Activated CD8-positive, alpha-beta memory T cell treated with anti-CD3 and anti-CD28 coated beads for 24 hours (primary cell): ENCODE measurements at places on chromosomes 1 and 21.

DNA sequence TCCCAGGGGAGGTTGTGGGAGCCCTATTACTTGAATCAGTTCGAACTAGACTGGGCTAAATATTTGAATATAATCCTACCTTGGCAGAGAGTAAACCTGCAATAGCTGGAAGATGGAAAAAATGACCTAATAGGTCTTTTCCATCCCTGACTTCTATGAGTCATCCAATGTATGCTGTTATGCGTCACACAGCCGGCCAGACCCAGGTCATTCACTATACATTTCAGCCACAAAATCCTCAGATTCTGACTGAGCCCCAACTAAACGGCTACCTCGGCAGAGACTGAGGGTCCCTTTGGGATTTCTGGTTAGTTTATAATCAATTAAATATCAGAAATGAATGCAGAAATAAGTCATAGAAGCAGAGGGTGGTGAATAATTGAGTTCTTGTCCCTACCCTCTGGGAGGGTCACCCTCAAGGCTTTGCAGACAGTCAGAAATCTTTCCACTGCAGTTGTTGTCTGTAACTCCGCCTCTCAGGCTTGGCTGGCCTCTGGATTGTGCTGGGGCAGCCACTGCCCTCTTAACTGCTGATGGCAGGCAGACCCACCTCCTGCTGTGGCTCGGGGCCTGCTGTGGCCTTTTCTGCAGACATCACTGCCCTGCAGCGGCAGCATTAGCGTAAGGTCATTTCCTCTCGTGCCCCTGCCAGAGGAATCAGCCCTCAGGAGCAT, 240.5 kb downstream of the TGFB2 start:
- no peak for DNase-seq

DNA sequence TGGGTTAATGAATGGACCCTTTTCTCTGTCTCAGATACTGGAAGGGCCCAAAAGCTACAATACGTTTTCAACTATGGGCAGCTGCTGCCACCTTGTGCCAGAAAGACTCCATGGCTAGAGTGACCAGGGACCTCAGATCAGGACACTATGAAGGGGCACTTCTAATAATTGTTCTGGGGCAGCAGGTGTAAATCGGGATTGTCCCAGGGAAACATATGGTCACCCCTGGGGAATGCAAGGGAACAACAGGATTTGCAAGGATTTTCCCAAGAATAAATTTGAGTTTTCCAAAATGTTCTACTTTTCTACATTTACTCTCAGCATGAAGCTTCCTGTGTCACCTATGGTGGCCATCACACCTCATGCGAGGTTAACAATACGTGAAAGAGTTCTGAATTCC, 12.0 kb upstream of the FCAMR start:
- DNase-seq, result peak; percentile 76

GRCh38 chr1:171841050-171841910, at the start of gene DNM3:
DNM3 (plus strand) TSS chr1:171841498; CDS start chr1:171841657, 159 bp downstream.
- peak; percentile 94 for DNase-seq

DNA sequence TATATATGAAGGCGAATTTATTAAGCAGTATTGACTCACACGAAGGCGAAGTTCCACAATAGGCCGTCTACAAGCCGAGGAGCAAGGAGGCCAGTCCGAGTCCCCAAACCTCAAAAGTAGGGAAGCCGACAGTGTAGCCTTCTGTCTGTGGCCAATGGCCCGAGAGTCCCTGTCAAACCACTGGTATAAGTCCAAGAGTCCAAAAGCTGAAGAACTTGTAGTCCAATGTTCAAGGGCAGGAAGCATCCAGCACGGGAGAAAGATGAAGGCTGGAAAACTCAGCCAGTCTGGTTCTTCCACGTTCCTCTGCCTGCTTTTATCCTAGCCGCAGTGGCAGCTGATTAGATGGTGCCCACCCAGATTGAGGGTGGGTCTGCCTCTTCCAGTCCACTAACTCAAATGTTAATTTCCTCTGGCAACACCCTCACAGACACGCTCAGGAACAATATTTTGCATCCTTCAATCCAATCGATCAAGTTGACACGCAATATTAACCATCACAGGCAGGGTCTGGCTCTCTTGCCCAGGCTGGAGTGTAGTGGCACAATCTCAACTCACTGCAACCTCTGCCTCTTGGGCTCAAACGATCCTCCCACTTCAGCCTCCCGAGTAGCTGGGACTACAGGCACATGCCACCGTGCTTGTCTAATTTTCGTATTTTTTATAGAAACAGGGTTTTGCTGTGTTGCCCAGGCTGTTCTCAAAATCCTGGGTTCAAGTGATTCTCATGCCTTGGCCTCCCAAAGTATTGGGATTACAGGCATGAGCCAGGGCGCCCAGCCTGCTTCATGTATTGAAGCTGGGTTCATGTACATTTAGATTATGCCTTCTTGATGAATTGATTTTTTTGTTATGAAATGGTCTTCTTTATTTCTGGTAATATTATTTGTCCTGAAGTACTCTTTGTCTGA, 85.3 kb downstream of the DHRS3 start:
- DNase-seq, result no peak

DNA sequence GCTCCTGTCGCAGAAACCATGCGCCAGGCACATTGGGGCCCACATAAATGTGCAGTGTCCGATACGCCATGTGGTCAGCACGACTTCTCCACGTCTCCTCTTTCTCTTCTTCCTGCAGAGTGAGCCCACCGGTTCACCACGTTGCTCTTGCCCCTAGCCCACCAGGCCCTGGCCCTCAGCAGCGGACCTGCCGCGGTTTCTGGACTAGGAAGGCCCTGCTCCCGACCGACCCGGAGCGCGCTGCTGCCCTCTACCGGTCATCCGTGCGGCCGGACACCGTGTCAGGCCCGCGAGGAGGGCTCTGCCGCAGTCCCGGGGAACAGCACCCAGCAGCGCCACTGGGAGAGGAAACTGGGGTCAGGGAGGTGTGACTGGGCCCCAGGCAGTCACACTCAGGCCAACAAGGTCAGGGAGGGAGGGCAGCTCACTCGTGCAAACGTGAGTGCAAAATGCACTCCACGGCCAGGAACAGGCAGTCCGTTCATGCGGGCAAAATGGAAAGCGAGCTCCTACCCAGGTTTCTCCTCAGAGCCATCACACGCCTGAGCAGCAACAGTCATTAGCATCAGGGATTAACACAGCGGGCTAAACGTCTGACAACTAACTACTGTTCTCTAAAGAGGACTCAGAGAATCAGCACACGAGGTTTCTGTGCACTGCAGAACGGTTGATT, 13.7 kb downstream of the TLR5 start:
- peak; percentile 89 for DNase-seq

DNA sequence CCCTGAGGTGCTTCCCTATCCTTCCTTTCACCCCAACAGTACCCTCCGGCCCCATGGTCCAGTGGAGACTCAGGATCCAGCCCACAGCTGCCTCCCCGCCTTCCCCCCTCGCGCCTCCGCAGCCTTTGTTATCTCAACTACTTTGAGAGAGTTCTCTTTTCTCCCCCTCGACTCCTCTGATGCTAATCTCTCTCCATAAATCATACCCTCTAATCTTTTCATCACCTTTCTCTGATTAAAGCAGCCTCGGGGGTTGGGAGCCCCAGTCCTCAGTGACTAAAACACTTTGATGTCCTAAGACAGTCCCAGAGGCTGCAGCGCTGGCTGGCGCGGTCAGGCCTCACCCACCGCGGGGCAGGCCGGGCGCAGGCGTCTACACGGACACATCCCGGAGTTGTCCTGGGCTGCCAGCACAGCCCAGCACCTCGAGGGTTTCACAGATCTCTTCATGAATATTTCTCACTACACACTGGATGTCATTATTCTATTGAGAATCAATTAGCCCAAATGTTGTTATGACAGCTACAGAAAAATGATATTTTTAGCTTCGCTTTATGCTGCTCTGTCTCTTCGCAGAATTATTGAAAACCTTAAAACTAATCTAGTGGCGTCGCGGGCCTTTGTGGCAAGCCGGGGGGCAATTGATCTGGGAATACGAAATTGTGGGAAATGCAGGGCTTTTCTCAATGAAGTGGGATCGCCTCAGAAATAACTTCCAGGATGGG, 289.5 kb downstream of the RRAGC start:
- DNase-seq, result peak; percentile 51

GRCh38 chr1:109210058-109210457, 3.7 kb upstream of the SARS1 start:
- DNase-seq, result no peak

- DNase-seq, result peak; percentile 85
Observed at GRCh38 chr1:6205849-6206519, at the start of gene RNF207. RNF207 (plus strand) TSS chr1:6206119; CDS start chr1:6206536, 417 bp downstream.

- DNase-seq, result no peak
Observed at GRCh38 chr1:186424539-186424938, 36.4 kb downstream of the PDC start.

- DNase-seq, result no peak
Observed at GRCh38 chr1:164628772-164629171, 69.8 kb downstream of the PBX1 start.

GRCh38 chr1:193187114-193187513, 701 bp upstream of the B3GALT2 start:
- no peak for DNase-seq

DNA sequence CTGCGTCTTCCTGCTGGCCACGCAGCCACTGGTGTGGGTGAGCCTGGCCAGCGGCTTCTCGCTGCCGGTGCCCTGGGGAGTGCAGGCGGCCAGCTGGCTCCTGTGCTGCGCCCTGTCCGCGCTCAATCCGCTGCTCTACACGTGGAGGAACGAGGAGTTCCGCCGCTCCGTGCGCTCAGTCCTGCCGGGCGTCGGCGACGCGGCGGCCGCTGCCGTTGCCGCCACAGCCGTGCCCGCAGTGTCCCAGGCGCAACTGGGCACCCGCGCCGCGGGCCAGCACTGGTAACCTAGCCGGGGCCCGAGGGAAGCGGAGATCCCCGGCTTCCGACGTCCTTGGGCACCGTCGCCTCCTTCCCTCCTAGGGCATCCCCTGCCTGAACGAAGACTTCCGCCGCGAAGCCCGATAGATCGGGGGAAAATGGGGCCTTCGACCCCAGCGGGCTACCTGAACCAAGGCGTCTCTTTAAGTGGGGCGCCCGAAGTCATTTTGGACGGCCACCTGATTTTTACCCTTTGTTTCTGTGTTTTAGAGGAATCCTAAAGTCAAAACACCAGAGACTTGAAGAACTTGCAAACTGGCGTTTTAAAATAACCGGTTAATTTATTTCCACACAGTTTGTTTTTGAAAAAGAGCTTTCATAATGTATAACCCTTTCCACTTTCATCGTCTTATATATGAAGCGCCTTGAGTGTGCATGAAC, 2.0 kb downstream of the GPR88 start:
- DNase-seq, result no peak

GRCh38 chr1:228194921-228195812, 12.7 kb upstream of the OBSCN start:
- DNase-seq, result peak; percentile 7

DNA sequence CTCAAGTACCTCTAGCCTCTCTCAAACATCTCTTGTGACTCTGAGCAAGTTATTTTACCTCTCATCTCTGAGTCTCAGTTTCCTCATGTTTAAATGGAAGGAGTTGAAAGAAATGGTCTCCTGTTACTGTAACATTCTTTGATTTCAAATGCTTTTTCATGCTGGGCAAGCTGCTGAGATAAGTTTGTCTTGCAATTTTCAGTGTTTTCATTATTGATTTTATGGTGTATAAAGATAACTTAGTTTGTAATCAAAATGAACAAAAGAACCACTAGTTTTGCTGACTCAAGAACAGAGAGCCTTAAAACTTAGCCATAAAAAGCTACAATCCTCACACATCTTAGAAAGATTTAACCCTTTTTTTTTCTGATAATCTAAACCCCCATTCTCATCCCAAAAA, 4.5 kb downstream of the LIPI start:
- DNase-seq, result no peak

DNA sequence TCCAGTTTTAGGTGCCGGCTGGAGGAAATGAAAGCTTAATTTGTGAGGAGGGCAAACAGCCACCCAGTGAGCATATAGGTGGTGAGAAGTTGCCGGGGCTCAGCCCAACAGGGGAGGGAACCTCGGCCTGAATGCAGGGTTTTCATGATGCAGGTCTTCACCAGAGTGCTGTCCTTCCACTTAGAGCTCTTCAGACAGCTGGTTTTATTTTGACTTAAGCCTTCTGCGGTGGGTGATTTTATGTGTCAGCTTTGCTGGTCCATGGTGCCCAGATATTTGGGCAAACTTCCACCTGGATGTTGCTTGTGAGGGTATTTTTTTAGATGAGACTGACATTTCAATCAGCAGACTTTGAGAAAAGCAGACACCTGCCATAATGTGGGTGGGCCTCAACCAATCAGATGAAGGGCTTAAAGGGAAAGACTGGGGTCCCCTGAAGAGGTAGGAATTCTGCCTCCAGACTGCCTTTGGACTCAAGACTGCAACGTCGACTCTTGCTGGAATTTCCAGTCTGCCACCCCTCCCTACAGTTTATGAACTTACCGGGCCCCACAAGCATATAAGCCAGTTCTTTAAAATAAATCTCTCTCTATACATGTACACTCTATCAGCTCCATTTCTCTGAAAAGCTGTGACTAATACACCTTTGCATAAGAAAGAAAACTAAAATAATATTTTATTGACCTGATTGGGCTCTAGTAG, 72.8 kb downstream of the RHOU start:
- no peak for DNase-seq

DNA sequence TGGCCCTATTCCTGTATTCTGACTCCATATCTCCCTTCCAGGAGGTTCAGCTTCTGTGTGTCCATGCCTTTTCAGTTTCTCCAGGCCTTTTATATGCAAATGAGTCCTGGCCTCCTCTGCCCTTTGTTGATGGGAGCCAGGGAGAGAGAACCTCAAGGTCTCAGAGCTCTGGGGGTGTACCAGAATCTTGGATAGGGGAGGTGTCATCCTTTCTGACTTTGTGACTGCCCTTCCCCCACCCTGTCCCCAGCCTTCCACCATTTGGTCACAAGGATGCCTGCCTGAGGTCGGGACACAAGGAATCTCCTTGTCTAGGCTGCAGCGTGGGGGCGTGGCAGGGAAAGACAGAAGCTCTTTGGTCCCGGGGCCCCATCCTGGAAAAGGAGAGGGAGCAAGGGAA, 18.6 kb downstream of the LURAP1 start:
- DNase-seq, result no peak

DNA sequence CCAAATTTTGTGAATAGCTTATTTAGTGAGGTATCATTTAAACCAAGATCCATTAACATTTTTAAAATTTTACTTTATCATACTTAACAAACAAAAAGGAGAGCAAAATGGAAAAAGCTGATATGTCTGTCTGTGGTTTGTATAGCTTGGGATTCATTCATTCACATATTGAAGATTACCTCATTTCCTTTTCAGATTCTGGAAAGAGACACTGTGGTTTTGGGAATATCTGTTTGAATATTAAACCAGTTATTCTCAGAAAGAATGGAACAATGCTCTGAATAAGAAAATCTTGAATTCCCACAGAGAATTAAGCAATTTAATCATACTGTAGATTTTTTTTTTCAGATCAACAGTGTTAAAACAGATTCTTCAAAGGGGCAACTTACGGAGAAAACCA, 93.8 kb upstream of the PRDX6 start:
- no peak for DNase-seq
